Right cardiac atrium (tissue), 5 donors: ENCODE measurements at places on chromosomes 11 and 22. TPM values are rescaled to one million over a fixed set of nuclear protein-coding genes. Genes with fewer than 3 reads are reported as not detected.
A peak's percentile ranks its signal among the peaks of the same experiment; 100 is the strongest.

DNA sequence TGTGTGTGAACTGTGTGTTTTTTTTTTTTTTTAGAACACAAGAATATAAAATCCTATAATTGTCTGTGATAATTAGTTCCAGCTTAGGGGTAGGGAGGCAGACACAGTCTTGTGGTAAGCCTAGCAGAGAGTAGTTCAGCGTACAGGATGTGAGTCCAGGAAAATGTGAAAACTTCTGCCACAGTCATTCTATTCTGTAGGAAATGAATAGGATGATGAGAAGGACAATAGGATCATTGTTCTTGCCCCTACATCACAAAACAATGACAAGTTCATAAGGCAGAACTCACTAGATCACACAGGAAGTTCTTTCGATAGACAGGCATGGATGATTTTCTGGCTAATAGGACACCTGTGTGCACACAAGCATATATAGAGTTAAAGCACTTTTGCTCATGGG, 132.2 kb downstream of the NAV2 start:
- no peak for DNase-seq

The PDGFD gene
- 15.8 TPM for total RNA-seq

The EFCAB6 gene
- 3.4 TPM for total RNA-seq

- peak; percentile 65 for DNase-seq
These were observed 15.5 kb upstream of the NNMT start for GRCh38 chr11:114280696-114281095.

The SAA1 gene
- 2.4 TPM for total RNA-seq

DNA sequence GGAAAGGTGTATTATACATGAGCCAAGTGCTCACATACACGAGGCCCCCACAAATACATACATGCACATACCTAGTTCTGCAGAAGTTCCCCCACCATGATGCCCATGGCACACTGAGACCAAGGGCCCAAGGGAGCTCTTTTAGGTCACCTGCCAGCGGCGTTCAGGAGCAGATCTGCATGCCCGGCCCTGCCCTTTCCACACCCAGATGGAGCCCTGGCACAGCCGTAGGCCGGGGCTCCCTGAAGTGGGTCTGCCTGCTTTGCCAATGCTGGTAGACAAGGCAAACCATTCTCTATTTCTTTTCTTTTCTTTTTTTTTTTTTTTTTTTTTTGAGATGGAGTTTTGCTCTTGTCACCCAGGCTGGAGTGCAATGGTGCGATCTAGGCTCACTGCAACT, 21.5 kb downstream of the NFAM1 start:
- DNase-seq = no peak

DNA sequence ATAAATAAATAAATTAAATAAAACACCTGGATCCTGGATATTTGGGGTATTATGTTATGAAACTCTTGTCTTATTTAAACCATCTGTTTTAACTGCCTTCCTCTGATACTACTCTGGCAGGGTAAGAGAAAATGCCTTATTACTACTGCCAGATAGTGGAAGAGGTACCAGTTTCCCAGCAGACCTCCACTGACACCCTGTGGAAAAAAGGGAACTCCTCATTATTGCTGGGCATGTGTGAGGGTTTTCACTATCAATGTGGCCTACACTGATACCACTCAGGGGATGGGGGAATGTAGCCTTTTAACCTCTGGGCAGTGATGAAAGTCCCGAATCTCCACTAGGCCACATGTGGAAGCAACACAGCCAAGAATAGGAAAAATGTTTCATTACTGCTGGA, 121.0 kb downstream of the LUZP2 start:
- DNase-seq = no peak

DNA sequence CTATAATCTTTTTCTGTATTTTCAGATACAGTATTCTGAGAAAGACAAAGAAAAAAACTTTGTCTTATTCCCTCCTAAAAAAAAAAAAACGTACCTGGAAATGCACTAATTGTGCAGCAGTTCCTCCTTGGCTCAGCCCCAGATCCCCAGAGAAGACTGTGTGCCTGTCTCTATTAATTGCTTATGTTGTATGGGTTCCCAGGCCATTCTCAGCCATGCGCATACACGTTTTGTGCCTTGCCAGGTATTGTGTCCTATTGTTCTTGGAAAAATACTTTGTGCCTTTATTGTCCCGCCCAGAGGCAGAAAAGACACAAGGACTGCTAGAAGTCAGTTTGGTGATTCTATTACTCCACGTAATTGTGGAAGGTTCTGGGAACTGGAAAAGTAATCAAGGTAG, 91.2 kb downstream of the PIWIL4 start:
- no peak for DNase-seq

The LARGE2 gene
- total RNA-seq = 0.20 TPM

DNA sequence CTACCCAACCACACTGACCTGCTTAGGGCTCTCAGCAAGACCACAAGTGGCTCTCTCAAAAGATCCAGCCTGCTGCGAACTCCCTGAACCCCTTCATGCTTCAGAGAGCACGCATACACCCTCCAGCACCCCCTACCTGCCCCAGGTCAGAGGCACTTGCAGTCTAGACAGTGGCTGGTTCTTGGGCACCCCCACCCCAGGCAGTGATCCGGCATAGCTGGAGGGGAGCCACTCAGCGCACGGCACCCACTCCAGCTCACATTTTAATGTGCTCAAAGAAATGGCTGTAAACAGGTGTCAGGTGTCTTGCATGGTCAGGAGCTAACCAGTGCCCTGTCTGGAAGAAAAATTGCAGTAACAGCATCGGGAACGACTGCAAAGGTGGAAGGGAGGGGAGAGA, 140.8 kb downstream of the PKNOX2 start:
- no peak for DNase-seq

DNA sequence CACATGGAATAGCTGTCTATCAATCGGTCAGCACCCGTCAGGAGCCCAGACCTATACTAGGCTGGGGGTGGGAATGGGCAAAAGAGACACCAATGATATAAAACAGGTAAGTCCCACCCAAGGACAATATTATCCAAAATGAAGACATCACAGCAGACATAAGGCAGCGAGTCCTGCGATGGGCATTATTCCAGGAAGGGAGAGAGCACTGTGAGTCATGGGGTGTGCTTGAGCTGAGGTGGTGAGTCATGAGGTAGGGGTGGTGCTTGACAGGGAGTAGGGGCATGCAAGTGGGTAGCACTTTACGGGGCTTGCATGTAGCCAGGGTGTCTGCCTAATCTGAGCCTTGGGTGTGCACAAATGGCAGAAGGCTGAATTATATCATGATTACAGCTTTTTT, 605.0 kb upstream of the CADM1 start:
- DNase-seq = no peak
